ENCODE measurements at places on chromosomes 12 and 14.

DNA sequence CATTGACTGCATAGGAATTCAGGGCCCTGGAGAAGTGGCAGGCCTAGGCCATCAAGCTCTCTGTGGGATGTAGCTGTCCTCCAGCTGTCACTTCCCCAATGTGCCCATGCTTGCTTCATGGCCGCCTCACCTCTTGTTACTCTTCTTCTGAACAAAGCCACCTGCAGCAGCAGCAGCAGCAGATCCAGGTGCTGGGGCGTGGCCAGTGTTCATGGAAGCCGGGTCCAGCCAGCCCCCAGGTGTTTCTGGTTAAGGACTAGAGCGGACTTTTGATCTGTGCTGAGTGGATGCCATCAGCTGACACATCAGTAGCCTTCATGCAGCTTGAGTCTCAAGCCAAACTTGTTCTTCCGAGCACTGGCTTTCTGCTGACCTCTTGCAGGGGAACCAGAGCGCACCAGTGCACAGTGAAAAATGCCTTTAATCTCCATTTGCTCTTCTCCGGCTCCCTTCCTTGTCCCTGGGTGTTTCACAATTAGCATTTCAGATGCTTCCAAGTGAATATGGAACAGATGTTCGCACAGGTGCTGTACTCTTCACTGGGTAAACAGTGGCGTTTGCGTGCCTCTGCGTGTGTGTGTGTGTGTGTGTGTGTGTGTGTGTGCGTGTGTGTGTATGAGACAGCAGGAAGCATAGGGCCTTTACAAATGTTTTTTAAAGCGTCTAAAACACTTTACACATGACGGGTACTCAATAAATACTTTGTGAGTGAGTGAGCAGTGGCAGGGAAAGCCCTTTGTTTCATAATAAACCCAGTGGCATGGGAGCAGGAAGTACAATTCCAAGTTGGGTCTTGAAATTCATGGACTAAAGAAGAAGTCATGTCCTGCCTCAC lies 20.1 kb downstream of the TPCN1 start:
- DNase-seq, result no peak

DNA sequence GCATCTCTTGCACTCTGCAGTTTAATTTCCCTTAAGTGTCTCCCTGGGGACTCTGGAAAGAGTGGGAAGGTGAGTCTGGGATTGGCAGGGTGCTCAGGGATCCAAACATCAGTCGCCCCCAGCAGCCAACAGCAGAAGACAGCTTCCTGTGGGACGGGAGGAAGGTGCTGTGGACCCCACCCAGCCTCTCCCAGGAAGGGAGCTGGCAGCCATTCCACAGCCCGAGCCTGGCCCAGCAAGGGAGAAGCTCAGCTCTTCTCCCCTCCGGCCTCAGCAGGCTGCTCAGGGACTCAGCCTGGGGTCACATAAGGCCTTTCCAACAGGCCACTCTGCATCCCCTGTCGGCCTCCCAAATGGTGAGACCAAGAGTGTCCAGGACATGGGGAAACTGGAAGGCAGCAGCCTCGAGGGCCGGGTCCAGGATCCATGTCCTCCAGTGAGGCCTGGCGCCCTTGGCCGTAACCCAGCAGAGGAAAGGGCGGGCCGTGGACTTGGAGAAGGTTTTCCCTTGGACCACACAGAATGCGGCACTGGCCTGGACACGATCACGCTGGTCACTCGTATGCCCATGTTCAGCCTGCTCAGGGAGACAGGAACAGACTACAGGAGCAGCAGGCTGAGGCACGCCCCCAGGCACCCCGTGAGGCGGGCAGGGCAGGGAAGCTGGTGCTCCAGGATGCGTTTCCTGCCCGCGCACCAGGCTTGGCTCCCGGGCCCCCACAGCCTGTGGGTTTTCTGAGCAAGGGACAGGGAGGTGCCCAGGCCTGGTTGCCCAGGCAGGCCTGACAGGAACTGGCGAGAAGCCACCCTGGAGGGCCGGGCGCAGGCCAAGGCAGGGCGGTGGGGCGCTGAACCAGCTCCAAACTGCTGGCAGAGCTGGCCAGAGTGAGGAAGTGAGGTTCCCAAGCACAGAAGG lies 3.5 kb downstream of the XRCC3 start:
- no peak for DNase-seq

DNA sequence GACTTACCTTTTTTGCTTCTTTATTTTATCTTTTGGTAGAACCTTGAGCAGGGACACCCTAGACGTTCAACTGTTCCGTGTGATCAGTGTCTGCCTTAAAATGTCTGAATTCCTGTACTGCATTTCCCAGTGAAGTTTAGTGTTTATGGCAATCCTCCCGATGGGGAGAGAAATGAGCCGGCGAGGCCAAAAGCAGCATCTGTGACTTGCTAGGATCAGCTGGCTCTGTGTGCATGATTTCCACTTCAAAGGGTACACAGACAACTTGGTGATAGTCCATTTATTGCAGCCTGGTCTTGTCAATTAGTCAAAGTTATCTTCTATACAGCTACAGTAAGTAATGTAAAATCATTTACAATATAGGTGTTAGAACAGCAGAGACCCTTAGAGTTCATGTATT lies 768.5 kb downstream of the DIO2 start:
- DNase-seq, result no peak

DNA sequence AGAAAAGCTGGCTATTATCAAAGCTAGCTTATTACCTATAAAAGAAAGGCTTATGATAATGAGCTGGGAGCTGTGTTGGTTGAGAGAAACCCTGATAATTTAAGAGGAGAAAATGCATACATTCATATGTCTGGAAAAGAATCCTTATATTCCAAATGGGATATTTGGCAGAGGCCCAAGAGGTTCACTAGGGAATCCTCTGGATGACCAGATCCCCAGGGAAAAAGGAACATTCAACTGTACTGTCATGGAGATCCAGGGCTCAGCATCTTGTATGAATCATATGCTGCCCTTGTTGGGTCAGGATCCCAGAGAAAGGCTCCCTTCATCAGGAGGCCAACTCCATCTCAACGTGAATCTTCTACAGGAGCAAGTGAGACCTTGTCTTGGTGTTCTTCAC lies 16.6 kb upstream of the FBXO34 start:
- DNase-seq, result no peak

GRCh38 chr12:34298971-34299801 lies 276.9 kb downstream of the ALG10 start:
- DNase-seq, result peak; percentile 60

GRCh38 chr12:19639781-19640415 lies 200.6 kb downstream of the AEBP2 start:
- no peak for DNase-seq

All from lower leg skin (tissue), 4 donors.